Jurkat, Clone E6-1 (cell line): ENCODE measurements at places on chromosomes 1 and 21.

- no peak for DNase-seq
These were observed 80.7 kb downstream of the ATP5PO start for GRCh38 chr21:33834801-33835500.

- DNase-seq: no peak
These were observed 53.5 kb upstream of the PDE9A start for GRCh38 chr21:42599962-42600361.

DNA sequence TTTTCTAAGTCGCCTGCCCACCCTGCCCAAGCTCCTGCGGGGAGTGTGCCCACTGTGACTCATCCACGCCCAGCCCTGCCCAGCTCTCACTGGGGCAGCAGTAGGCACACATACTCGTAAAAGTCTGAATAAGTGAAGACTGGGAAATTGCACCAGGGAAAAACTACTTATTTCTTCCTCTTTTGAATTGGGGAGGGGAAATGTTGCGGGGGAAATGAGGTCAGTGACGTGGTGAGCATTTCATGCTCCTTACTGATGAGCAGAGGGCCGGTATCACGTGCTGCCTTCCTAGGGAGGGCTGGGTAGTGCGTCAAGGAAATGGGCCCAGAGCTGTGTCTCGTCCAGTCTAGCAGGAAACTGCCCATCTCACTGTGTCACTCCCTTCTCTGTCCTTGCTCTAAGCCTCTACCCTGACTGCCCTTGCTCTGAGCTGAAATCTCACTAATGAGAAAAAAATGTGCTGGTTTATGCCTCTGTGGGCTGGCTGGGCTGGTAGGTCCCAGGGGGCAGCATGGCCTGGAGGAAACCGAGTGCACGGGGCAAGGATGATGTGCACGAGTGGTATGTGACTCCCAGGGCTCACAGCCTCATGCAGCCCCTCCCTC lies 13.5 kb upstream of the TNFRSF1B start:
- DNase-seq: no peak

- DNase-seq: no peak
These were observed 161.3 kb downstream of the NEK7 start for GRCh38 chr1:198318085-198318484.

GRCh38 chr1:235943581-235944114 lies 76.9 kb upstream of the LYST start:
- DNase-seq: no peak
